ENCODE measurements at places on chromosomes 5 and 9. TPM values are rescaled to one million over a fixed set of nuclear protein-coding genes. Genes with fewer than 3 reads are reported as not detected.

SPINK6 gene
- not detected for total RNA-seq

SERF1B gene
- total RNA-seq = 34.6 TPM

NFIB gene
- 161 TPM for total RNA-seq

ACTBL2 gene
- not detected for total RNA-seq

RPL37 gene
- 168 TPM for total RNA-seq

FBXW11 gene
- 84.0 TPM for total RNA-seq

RORB gene
- total RNA-seq = 0.92 TPM

TMEM232 gene
- 3.8 TPM for total RNA-seq

DNA sequence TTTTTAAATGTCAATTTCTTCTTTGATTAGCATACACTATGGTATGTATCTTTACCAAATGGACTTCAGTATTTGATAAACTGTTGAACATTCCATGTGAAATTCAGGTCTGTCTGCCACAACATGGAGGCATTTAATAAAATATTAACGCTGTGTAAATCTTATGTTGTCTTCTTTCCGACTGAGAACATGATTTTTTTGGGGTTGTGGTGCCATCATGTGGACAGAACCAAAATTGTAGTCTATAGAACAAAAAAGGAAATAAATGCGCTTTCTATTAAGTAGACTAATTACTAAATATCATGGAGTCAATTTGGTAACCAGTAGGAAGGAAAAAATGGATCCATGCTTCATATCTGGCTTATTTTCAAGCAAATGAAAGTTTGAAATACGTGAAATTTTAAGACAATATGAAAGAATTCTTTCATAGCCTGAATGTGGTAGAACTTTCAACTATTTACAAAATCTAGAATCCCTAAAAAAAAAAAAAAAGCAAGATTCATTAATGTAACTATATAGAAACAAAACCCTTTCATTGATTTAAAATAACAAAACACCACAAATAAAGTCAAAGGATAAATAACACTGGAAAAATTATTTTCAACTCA, 2.8 kb upstream of the PLK2 start:
- DNase-seq = peak; percentile 82

- DNase-seq = peak; percentile 87
Measured at GRCh38 chr9:129006328-129007034, 21.6 kb downstream of the SH3GLB2 start.

DNA sequence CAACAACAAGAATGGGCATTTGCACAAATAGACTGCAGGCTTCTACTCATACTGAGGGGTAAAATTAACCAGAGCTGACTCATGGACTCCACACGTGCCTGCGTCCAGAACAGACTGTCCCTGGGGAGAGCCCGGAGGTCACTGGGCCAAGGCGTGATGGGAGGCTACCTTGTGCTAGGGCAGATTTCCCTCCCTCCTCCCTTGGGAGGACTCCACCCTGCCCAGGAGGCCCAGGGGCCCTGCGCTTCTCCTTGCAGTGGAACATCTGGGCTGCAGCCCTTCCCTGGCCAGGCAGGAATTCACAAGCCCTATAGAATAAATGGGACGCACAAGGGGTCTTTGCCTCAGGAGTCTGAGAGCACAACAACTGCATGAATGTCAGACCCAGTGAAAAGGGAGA, 35.6 kb downstream of the IRX2 start:
- DNase-seq = no peak

- DNase-seq = no peak
Measured at GRCh38 chr5:179374506-179375235, 29.4 kb upstream of the ADAMTS2 start.

- DNase-seq = no peak
Measured at GRCh38 chr9:113953531-113953930, 77.4 kb downstream of the ZNF618 start.

DNA sequence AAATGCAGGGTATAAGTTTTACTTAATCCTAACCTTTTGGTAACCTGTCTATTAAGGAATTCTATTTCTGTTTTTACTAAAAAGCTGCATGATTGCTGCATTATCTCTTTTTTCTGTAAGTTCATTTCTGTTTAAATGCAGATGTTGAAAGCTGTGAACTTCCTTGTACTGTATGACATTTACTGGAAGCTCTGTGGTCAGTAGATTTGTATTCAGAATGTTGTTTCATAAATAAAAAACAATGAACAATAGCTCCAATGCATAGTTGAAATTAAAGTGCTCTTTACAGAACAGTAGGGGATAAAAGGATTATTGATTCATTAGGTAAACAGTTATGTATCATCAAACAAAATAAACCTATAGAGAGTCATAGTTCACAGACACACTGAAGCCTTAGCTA, 46.5 kb upstream of the FKTN start:
- no peak for DNase-seq

DNA sequence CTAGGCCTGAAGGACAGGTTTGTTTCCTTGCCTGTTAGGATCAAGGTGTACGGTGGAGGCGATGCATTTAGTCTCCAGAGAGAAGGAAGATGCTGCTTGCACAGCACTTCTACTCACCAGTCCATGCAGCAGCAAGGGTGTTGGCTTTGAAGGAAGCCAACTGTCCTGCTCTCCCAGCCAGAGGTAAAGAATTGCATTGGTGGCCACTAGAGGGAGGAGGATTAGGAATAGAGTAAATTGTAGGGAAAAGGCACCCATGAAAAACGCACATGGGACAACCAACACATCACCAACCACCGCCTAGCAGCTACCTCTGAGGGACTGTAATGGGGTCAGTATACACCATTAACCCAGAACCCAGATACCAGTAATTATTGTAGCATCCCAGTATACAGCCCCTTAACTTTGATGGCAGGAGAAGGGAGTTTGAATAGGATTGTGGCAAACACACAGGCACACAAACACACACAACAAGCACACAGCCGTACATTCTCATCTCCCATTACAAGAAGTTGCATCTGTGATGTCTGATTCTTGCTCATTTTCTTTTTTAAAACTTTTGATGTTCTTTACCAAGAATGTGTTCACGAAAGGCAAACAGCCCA, 267.7 kb downstream of the ADAMTS6 start:
- peak; percentile 3 for DNase-seq

DNA sequence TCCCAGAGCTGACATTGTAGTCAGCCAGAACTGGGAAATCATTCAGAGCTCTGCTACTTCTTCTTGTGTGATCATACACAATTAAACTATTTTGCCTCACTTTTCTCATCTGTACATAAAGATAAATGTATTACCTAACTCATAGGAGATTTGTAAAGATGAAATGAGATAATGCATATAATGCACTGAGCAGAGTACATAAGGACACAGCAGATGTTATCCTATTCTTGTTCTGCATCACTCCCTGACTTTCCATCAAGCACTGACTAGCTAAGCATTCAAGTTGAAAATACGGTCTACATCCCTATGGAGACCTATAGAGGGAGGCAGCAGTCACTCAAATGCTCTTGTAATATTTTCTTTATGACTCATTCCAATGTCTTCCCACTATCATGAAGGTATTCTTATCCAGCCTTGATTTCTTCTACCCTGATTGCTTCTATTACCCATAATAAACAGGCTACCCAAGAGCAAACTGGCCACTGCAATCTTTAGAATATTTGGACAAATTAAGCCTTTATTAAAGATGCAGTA, 16.3 kb upstream of the PRR16 start:
- no peak for DNase-seq

DNA sequence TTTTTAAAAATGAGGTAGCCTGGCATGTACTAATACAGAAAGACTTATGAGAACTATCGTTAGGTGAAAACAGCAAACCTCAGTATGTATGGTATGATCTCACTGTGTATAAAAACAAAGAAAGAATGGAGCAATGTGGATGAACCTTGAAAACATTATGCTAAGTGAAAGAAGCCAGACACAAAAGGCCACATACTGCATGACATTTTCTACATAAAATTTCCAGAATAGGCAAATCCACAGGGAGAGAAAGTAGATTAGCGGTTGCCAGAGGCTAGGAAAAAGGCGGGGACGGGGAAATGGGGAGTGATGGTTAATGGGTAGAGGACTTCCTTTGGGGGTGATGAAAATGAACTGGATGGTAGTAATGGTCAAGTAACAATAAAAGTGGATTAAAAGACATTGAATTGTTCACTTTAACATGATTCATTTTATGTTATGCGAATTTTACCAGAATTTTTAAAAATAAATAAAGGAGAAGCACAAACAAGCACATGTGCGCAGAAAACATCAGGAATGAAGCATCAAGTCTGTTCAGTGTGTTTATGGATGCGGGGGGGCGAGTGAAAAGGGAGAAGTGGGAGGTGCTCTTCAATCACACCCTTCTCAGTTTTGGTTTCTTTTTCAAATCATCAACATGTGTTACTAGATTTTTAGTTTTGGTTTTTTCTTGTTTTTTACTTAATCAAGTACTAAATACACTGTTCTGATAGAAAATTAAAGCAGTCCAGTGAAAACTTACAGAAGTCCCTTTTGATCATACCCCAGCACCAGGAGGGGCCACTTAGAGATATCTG, 16.3 kb downstream of the ROR2 start:
- DNase-seq = peak; percentile 68

DNA sequence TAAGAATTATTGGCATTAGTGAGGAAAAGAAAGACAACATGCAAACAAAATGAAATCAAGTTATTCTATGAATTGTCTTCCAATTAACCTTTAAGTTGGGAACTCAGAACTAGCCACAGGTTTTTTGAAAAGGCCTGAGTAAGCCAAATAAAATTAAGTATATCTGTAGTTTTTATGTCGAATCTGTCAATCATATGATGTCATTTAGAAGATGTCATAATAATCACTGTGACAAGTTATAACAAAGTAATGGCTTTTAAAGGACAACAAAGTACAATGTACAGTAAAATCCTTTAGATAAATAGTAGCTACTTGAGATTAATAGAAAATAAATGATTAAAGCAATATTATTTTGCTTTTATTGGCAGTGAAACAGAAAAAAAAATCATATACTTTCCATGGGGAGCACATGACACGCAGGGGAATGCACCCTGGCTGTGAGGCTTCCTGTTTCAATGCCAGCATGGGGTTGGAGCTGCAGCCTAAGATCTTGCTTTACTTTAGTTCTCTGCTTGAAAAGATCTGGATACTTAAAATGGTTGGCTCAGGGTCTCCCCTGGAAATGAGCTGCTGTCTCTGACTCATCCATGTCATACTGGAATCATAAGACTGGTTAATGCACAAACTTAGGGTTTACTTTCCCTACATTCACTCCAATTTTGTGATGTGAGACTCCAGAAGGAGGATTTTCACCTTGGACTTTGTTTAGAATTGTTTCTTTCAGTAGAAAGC, 284.3 kb downstream of the TAF11L14 start:
- DNase-seq = peak; percentile 13

DNA sequence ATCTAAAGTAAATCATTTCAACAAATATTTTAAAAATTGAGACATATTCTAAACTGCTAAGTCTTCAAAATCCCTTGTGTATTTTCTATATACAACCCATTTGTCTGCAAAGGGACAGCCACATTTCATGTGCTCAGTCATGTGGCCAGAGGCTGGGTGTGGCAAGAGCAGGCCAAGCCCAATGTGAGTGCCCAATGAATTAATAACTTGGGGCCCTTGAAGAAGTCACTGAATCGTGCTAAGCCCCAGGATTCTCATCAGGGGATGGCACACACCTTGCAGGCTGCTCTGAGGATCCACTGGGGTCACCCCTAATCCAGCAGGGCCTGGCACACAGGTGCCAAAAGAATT, 78.2 kb upstream of the SMIM23 start:
- DNase-seq = no peak

GRCh38 chr5:158119961-158120723, 261.2 kb upstream of the CLINT1 start:
- DNase-seq = peak; percentile 30

GRCh38 chr9:93225417-93225816, 41.5 kb downstream of the WNK2 start:
- DNase-seq = no peak

GRCh38 chr9:129237803-129238202, 59.7 kb upstream of the IER5L start:
- DNase-seq = no peak

DNA sequence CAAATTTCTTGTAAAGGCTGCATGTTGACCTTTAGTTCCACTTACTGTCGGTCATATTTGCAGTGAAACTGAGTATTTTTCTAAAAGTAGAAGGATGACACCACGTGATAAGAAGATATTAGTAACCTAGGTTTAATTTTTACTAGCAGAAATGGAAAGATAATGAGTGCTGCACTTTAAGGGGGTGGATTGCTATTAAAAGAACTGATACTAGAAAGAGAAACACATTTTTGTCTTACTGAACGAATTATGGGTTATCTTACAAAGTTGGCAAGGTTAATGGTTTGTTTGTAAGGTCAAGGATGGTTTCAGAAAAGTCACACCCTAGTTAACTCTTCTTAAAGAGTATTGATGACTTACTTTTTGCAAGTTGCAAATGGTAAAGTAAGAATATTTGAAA, 2.4 kb downstream of the MACIR start:
- DNase-seq = no peak

DNA sequence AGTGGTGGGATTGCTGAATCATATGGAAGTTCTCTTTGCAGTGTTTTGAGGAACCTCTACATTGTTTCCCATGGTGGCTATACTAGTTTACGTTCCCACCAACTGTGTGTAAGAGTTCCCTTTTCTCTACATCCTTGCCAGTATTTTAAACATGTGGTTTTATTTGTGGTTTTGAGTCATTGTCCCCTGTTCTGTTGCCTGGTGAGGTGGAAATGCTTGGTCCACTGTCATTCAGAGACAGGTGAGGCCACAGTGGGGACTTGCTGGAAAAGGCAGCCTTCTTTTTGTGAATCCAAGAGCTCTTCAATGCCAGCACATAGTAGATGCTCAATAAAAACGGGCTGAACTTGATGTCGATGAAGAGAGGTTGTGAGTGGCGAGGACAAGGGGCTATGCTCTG, 44.2 kb downstream of the SH3PXD2B start:
- no peak for DNase-seq

DNA sequence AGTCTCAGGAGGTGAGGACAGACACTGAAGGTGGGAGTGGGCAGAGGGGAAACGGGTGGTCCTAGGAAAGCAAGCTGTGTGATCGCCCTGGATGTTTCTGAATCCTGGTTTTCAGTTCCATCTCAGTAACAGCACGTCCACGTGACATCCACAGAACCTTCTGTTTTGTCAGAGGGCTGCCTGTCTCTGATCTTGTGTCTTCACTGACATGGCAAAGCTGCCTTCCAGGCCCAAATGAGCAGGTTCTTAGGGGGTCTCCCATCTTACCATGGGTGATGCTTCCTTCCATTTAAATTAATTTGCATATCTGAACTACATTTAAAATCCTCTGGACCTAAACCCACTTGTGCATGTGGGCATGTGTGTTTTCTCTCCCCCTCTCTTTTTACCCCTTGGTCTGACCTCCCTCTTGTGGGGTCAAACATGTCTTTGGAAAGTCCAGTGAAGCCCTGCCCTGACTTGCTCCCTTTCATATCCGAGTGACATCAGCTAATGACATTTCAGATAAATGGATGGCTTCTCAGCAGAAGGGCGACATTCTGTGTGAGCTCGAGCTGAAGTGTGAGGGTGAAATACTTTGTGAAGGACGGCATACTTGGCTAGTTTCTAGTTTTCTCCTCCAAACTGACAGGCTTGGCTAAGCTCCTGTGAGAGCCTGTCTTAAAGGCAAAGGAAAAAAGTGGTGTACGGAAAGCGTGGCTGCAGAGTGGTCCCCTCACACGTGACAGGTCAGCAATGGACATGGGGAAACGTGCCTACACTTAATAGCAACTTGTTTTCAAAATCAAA, 204.8 kb upstream of the S1PR3 start:
- DNase-seq = peak; percentile 63

- DNase-seq = no peak
Measured at GRCh38 chr9:87292449-87293191, 205.0 kb upstream of the DAPK1 start.

GRCh38 chr5:3027185-3027865, 275.8 kb upstream of the IRX2 start:
- DNase-seq = no peak
